ENCODE measurements at places on chromosomes 2 and 18.

GRCh38 chr2:180735799-180736198, 244.6 kb upstream of the UBE2E3 start:
- no peak for DNase-seq

DNA sequence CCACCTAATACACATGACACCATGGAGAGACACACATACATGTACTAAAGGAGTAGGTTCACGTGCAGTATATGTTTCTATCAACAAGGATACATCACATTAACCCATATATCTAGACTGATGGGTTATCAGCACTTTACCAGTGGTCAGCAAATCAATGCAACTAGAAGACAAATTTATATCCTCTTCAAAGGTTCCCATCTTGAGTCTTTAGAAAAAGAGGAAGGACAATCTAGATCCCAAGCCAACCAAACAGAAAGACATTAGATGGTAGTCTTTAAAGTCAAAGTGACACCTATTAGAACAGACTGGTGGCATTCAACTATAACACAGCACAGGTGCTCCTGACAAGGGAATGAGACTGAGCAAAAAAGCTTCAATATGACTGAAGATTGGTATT, 13.8 kb upstream of the SERTAD2 start:
- DNase-seq, result no peak

DNA sequence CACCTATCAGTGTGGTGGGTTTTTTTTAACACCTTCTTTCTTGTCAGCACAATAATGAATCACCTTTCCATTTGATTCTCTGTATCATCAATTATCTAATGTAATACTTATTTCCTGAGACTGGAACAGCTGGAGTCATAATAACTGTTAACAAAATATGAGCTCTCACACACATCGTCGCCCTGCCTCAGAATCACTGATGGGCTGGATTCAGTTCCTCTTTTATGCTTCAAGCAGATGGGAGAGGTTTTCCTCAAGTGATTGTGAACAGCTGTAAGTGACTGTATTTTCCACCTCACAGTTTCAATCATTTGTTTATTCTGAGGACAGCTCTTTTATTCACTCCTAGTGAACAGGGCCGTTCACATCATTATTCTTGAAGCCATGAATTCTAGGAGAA, 330.2 kb downstream of the DSC3 start:
- no peak for DNase-seq

DNA sequence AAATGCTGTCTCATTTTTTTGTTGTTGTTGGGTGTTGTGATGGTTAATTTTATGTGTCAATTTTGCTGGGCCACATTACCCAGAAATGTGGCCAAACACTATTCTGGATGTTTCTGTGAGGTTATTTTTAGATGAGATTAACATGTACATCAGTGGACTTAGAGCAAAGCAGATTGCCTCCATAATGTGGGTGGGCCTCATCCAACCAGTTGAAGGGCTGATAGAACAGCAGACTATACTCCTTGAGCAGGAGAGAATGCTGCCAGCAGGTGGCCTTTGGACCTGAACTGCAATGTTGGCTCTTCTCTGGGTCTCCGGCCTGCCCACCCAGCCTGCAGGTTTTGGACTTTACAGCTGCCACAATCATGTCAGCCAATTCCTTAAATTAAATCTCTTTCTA, 169.0 kb downstream of the FTCDNL1 start:
- DNase-seq, result no peak

GRCh38 chr2:218802386-218802994, 20.5 kb downstream of the CYP27A1 start:
- DNase-seq, result no peak

DNA sequence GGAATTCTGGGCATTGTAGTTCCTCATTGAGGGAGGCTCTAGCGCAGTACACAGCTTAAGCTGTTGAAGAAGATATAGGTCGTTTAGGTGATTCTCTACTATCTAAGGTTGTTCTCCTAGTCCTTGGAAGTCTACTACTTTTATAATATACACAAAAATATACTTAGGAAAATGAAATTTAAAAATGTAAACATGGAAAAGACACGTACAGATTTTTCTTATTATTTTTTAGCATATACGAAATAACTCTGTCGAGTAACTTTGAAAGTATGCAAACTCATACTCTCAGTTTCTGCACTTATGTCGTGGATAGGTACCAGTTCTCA, 272 bp upstream of the FASTKD1 start:
- no peak for DNase-seq

DNA sequence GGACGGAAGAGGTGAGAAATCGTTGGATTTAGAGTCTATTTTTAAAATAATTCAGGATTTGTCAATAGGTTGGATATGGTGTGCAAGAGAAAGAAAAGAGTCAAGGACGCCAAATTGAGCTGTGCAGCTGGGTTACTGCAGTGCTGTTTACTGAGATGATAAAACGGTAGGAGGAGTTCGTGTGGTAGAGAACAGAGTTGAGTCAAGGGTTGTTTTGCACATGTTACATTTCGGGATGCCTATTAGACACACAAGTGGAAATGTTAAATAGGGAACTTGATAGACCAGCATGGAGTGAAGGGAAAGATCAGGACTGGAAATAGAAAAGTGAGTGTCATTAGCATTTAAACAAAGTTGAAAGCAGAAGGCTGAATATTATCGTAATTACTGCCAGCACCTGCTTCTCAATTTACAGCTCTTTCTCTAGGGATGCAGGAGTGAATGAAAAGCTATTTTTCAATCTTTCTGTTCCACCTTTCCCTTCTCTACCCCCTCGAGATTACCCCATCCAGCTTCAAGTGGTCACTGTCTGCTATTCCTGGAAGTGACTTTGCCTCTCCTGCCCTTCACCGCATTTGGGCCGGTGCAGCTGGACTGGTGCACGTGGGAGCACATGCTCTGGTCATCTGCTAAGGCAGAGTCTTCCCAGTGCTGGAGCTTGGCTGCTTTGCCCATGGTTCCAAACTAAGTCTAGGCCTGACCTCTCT, 30.3 kb downstream of the GPR75 start:
- DNase-seq, result no peak
